NCI-H1930 (cell line): ENCODE measurements at places on chromosomes 4 and X.

GRCh38 chr4:143351774-143352451, 15.2 kb downstream of the GAB1 start:
- peak; percentile 53 for DNase-seq

GRCh38 chr4:38330321-38330720, 333.7 kb upstream of the KLF3 start:
- DNase-seq: no peak

- no peak for DNase-seq
These were observed 167.8 kb downstream of the ZNF330 start for GRCh38 chr4:141388481-141388880.

- no peak for DNase-seq
These were observed 71.3 kb upstream of the GRXCR1 start for GRCh38 chr4:42821230-42821629.

DNA sequence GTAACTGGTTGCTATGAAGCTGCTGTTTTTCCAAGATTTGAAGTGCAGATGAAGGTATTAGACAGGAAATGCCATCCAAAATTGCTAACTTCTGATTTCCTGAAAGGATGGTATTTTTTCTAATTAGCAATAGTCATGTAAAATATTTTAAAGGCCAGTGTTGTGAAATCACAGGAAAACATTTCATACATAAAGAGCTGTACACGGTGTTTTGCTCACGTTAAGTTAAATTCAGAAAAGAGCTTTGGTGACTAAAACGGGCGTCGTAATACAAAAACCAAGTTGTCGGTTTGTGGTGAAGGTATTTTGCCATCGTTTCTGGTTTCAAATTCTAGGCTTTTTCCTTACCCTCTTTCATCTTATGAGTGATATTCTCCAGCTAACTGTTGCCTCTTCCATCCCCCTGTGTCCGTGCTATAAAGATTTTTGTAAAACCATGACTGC, 39.8 kb downstream of the AFF1 start:
- no peak for DNase-seq

- DNase-seq: no peak
These were observed 1029.7 kb upstream of the TENM3 start for GRCh38 chr4:181213551-181213950.

GRCh38 chrX:38402118-38402517, 49.7 kb downstream of the OTC start:
- no peak for DNase-seq

- no peak for DNase-seq
These were observed 44.3 kb downstream of the ARHGEF38 start for GRCh38 chr4:105596684-105597083.

DNA sequence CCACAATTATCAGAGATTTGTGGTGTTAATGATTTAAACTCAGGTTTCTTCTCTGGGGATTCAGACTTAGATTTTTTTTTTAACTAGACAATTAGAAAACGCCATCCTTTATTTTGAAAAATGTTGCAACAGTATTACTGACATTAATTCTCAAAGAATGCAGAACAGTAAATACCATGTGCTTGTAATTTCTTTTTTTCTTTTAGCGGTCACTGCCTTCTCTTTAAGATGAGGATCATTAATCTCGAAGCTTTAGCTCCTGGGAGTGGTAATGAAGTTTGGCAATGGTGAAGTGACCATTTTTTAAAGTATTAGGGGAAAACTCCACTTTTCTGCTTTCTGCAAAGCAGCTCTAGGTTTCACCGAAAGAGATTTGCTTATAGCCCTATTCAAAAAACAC, 164.0 kb upstream of the MBNL3 start:
- no peak for DNase-seq

DNA sequence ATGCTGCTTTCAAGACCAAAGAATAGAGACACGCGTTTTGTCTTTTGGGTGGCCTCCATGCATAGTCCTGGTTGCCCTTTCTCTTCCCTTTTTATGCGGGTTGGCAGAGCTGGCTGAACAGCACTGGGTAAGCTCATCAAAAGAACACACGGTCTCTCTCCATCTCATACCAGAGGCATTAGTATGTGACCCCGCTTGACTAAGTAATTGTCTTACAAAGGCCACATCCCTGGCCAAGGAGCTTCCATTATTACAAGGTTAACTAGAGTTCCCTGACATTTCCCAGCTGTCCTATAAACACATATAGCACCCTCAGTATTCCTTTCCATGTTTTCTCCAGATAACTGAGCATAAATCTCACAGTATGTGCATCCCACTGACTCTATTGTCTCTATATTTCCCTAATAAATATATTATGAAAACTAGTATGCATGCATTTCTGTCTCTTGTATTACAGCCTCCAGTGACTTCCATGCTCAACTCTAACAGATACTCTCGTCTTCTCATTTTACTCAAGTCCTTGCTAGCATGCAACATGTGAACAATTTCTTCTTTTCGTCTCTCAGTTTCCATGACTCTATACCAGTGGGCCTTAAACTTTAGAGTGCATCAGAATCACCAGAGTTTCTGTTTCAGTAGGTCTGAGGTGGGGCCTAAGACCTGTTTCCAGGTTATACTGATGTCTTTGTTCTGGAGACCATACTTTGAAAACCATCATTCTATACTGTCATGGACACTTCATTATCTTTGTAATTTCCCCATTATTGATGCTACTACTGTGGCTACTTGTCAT, 247.7 kb upstream of the ARSJ start:
- no peak for DNase-seq

DNA sequence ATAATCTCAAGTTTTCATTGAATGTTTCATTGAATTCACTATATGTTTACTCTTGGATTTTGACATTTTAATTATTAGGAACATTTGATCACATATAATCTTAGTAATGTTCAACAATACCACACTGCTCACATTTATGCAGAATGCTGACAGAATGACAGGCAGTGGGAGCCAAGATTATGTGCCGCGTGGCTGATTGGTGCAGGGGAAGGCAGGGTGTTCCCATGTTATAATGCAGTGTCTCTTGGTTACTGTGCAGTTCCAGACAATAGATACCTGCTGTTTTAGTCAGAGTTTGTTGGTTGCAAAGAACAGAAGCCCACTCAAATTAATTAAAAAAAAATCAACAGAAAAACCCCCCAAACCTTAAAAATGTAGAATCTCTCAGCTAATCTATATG, 33.0 kb downstream of the FHIP1A start:
- no peak for DNase-seq

DNA sequence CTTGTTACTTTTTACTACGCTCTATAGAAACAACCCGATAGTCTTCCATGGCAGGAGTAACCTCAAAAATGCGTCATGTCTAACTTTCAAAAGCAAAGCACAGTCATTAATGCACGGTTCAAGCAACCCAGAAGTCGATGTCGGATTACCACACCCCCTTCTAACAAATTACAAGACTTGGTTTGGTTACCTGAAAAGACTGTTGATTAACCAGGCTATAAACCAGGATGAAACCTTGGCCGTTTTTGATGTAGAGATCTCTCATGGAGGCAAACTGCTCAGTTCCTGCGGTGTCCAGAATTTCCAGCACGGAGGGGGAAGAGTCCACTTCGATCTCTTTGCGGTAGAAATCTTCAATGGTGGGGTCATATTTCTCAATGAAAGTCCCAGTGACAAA, 2.4 kb downstream of the RAP2C start:
- DNase-seq: no peak

- no peak for DNase-seq
These were observed 91.2 kb upstream of the SOD3 start for GRCh38 chr4:24704149-24704548.

DNA sequence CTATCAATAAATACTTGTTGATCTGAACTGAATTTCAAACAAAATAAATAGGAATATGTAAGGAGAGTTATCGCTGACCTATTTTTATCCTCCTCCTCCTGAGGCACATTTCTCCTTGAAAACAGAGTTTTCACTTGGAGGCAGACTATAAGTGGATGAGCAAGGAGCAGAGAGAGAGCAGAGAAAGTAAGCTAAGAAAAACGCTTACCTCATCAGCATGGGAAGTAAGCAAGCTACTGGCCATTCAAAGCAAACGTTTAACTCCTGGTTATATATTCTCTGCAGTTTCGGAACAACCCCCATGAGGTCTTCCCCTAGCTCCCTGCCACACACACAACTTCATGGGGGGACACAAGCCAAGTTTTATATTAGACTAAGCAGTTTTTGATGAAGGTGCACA, 13.2 kb downstream of the ZDHHC9 start:
- DNase-seq: no peak

GRCh38 chr4:27702730-27703431, 842.2 kb downstream of the STIM2 start:
- DNase-seq: no peak

DNA sequence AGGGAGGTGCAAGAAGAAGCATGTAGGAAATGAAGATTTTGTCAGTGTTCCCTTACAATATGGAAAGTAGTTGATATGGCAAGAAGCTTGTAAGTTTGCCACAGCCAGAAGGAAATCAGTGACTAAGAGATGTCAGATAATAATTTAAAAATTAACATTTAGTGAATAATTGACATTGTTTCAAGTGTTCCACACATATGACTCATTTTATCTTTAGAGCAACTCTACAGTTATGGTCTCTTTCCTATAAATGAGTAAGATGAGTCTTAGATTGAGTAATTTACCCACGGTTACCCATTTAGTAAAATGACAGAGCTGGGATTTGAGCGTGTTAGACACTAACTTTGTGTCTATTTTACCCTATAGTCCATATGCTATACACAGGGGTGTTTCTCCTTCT, 300.3 kb upstream of the IRS4 start:
- DNase-seq: no peak

- DNase-seq: no peak
These were observed 41.9 kb downstream of the CNOT6L start for GRCh38 chr4:77777135-77777807.

GRCh38 chr4:4333265-4333706, 43.2 kb downstream of the ZBTB49 start:
- DNase-seq: no peak

- DNase-seq: no peak
These were observed 90.2 kb downstream of the SLC2A9 start for GRCh38 chr4:9931146-9931545.

DNA sequence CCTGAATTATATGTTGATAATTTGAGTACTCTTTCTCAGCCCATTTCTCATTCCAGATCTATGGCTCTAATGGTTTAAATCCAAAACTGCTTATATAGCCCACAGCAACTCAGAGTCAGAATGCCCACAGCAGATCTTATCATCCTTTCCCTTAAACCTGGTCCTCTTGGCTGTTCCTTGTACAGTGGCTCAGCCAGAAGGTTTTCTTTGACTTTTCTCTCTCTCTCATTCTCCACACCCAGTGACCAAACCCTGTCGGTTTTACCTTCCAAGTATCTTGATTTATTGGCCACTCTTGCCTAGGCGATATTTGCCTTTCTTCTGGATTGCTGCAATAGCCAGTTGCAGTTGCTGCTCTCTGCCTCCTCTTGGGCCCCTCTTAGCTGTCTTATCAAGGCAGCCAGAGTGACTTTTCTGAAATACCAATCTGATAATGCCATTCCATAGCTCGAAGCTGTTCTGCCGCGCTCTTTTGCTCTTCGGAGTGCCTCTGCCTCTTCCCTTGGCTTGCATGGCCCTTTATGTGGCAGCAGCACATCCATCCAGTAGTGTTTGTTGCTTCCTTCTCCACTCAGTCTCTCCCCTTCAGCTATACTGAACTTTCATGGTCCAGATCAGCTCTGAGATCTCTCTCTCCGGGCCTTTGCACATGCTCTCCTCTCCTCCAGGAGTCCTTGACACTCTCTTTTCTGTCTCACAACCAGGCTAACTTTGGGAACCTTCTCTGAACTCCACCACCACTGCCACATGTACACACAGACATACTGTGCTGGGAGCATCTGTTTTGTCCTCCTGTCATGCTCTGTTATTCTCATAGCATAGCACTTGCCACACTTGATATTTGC, 11.8 kb downstream of the GAB1 start:
- DNase-seq: no peak

DNA sequence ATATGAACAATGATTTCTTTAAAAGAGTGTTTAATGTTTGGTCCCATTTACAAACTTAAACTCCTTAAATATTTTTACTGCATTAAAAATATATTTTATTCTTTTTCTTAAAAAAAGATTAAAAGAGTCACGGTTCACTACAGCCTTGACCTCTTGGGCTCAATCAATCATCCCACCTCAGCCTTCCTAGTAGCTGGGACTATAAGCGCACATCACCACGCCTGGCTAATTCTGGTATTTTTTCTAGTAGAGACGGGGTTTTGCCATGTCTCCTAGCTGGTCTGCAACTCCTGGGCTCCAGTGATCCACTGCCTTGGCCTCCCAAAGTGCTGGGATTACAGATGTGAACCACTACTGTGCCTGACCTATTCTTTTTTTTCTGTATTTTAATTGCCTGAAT, 104.7 kb upstream of the TLR2 start:
- no peak for DNase-seq

GRCh38 chrX:12672367-12673106, 118.7 kb upstream of the PRPS2 start:
- DNase-seq: no peak
